ENCODE measurements at places on chromosomes 3 and 15.

DNA sequence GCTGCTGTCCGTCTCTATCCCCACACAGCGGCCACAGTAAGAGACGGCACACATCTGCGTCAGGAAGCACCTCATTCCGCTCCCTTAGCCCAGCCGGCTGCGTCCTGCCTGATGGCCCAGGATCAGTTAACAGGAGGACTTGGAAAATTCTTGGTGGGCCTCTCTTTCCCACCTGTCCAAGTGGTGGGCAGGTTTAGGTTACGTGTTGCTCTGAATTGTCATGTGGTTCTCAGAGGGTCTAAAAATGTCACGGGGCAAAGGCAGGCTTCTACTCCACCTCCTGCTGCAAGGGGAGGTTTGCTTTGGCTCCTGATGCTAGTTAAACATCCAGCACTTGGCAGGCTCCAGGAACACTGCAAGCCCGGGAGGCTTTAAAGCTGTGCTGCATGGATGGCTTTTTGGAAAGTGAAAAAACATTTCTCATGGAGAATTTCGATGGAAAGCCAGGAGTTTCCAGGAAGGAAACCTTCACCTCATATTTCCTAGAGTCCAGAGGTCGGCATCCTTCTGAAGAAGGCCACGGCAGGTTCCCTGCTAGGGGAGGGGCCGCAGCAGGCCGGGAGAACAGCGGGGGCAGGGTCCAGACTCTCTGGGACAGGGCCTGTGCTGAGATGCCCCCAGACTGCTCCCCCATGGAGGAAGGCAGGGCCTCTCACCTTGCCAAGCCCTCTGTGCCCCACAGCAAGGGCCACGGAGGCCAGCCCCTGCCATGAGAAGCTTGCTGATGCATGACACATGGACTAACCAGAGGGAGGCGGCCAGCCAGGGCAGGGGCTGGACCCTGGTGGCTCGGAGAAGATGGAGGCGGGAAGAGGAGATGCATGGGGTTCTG is 10.8 kb downstream of the CTSH start:
- no peak for DNase-seq

GRCh38 chr3:16496408-16497222 is 16.9 kb downstream of the RFTN1 start:
- no peak for DNase-seq

DNA sequence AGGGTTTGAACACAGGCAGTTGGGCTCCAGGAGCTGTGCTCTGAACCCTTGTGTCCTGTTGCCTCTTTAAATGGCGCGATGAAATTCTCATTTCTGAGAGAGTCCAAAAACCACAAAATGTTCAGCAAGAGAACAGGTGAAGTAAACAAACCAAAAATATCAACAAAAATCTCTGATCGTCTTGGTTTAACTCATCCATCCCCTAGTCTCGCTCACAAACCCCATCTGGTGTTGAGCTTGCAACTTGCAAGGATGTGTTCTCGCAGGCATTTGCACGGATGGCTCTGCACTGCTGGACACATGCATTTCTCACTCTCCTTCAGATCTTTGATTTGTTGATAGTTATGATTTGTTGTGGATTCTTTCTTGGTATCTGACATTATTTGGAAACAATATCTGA is 31.1 kb downstream of the FAH start:
- no peak for DNase-seq

- DNase-seq: no peak
Measured at GRCh38 chr3:99674086-99674789, 35.8 kb downstream of the COL8A1 start.

DNA sequence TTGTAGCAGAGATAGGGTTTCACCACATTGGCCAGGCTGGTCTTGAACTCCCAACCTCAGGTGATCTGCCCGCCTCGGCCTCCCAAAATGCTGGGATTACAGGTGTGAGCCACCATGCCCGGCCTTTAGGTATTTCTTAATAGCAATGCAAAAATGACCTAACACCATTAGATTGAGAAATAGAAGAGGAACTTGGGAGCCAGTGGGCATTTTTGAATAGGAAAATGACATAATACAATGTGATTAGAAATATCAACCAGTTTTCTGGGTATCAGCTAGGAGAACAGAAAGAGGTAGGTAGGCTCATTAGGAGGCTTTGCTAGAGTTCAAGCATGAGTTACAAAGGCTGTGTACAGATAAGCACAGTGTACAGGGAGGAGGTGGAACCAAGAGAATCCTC is 101.8 kb upstream of the TBC1D5 start:
- DNase-seq: no peak

- no peak for DNase-seq
Measured at GRCh38 chr3:197940745-197941384, 9.1 kb upstream of the RPL35A start.

GRCh38 chr15:60957111-60957510 is 272.0 kb downstream of the RORA start:
- no peak for DNase-seq

- no peak for DNase-seq
Measured at GRCh38 chr3:129199366-129199765, 15.7 kb upstream of the CNBP start.

DNA sequence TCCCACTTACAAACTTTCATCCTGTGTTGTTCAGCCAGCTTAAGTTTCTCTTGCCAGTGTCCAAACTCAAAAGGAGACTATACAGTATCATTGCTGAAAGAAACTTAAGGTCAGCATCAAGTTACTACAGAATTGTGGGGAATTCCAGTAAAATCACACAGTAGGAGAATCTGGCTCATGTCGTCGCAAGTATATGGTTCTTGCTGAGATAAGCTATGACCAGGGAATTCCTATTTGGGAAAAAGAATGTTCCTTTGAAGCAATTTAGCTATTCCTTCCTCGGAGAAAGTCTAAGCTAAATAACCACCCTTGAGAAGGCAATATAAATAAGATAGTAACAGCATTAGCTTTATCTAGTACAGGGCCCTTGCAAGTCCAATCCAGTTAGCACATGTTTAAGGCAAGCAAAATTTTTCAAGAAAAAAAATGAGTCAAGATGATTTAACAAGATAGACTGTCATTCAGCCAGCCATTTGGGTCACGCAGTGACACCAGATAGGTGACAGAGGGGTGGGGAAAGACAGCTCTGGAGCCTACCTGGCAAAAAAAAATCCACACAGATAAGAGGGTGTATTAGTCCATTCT is 78.2 kb upstream of the THBS1 start:
- DNase-seq: no peak

DNA sequence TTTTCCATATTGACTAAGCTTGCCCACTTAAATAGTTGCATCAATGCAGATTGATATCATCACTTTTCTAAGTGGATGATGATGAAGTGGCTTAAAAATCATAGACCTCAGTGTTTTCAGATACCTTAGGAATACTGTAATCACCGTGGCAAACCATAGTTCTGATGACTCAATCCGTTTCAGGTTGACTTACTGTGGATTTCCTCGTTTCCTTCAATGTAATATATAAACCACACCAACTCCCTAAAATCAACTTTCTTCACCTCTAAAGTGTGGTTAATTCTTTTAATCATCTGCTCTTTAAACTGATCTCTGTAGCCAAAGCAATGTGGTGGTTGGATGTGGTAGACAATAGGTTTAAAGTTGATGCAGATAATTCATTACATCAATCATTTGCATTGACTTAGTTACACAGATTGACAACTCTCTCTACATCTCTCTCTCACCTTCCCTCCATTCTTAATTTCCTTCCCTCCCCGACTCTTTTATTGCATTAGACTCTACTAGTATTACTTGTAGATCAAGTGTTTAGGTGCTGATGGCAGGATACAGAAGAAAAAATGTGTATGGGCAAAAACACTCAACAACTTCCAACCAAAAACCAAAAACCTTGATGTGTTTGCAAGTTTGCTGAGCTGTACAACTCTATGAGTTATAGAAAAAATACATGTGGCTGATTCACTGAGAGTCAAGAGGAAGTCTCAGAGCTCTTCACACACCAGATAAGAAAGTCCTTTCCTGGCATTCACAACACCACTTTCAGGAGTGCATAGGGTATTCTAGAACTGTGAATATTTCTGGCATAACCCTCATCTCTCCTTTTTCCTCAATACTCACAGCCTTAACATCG is 243.5 kb downstream of the NFKBIZ start:
- no peak for DNase-seq

- no peak for DNase-seq
Measured at GRCh38 chr3:162130582-162130981, 634.0 kb downstream of the OTOL1 start.

DNA sequence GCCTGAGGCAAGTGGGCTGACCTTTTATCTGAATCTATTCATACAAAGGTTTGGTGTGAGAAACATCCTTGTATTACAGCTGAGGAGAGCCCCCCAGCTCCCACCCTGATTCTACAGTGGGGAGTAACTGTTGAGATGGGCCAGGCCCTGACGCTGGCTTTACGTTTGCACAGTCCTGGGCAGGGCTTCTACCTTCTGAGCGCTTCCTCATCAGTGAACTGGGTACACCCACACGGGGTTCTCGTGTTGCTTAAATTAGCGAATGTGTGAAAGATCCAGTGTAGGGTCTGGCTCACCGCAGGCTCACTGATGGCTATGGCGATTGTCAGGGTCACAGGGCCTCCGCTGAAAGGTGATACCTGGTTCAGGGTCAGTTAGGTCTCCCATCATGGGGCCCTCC is 7.3 kb upstream of the GHRL start:
- DNase-seq: no peak

DNA sequence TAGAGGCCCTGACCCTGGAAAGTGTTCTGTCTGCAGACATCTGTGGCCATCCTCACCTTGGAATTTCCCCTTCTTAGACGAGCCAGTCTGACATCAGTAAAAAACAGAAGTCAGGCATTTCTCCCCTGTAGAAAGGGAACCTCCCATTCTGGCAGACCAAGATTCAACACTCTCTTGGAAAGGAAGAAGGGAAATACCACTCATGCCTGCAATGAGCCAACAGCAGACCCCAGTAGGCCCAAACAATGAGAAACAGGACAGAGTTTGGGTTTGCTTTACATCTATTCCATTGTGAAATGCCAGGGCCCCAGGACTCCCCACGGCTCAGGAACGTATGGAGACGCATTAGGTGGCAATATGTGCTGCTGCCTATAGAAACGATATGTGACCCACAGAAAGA is 264.0 kb upstream of the NSMCE3 start:
- no peak for DNase-seq

GRCh38 chr3:41239587-41239986 is 40.3 kb downstream of the CTNNB1 start:
- no peak for DNase-seq

DNA sequence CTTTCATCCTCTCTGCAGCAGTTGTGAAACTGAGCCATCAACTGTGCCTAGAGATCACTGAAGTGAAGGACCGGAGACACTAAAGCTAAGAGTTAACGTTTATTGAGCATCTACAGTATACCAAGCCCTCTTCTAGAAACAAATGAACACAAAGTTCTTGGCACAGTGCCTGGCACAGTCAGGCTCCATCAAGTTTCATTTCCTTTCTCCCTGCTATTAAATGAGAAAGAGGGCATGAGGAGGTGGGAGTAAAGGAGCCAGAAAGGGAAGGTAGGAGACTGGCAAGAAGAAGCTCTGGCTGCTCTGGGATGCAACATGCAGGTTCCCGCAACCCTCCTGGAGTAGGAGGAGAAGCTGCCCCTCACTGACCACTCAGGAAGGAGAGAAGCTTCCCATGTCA is 30.6 kb downstream of the CYP19A1 start:
- DNase-seq: no peak

DNA sequence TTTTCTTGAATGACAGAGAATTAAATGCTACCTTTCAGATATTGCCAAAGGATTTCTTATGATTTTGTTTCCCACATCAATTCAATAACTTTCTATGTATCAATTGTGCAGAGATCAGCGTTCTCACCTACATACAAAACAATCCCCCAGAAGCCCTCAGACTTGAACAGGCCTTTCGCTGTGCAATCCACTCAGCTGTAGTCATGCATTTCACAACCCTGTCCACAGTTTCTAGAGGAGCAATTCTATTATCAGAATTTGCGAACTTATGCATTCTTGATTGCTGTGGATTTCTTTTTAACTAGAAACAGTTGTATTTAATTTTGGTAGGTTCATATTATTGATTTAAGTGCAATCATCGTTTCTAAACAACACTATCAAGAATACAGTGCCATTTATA is 13.7 kb upstream of the ALCAM start:
- DNase-seq: no peak

GRCh38 chr3:60308808-60309207 is 942.4 kb downstream of the FHIT start:
- DNase-seq: no peak

DNA sequence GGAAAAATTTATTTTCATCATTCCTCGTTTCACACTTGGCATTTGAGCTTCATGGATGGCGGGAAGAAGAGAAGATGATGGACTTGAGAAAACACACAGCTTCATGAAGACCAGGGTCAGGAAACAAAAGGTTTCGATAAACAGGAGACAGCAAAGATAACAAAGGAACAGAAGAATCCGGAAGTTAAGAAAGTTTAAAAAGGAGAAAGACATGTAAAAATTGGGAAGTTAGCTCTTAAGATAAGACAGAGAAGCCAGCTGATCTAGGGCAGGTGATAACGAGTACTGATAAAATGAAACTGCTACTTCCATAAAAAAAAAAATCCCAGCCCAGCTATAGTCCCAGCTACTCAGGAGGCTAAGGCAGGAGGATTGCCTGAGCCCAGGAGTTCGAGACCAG is 23.9 kb downstream of the IL5RA start:
- DNase-seq: no peak

GRCh38 chr3:112637700-112638099 is 3.2 kb downstream of the CCDC80 start:
- DNase-seq: no peak

GRCh38 chr3:53104762-53105161 is 25.5 kb downstream of the RFT1 start:
- no peak for DNase-seq
